ENCODE measurements at places on chromosomes 1 and 21.

DNA sequence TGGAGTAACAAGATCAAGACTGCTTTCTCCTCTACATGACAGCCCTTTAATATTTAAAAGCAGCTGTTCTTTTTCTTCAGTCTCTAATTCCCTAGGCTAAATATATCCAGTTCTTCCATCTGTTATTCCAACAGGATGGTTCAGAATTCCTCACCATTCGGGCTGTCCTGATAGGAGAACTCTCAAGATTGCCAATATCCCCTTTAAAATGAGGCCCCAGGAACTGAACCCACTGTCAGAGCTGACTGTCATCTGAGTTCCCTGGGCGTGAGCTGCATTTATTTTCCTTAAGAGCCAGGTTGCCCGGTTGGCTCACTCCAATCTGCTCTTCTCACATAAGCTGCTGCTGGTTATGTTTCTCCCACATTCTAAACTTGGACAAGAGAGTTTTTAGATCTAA is 177.6 kb downstream of the MIS18A start:
- DNase-seq: no peak

DNA sequence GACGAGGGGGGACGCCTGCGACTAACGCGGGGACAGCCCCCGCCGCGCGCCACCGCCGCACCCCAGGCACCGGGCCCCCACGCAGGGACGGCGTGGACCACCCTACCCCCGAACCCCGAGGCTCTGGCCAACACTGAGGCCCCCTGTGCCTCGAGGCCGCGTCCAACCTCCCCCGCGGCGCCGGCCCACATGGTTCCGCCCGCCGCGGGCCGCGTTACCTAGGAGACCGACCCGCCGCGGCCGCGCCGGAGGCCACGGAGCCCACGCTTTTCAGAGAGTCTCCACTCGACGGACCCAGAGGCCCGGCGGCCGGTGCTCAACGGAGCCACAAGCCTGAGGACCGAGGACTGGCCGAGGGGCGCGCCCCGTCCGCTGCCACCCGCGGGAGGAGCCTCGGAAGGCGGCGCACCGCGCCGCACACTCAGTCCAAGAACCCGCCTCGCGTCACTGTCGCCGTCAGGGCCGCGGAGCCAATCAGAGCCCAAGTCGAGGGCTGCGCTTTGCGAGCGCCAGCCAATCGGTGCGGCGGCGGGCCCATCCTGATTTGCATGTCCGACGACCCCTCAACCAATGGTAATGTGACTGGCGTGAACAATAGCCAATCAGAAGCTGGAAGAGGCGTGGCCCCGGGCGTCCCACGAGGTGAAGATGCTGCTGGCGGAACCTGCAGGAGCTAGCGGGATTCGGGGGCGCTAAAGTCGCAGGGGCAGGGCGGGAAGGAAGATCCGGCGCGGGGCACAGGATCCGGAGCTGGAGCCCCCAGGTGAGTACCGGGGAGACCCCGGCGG is at the start of gene NPHP4:
Gene NPHP4 (minus strand): TSS at position 400 of the 788 bp plus-strand sequence. CDS start 6,136 bp downstream, outside the sequence.
- DNase-seq: peak; percentile 99

DNA sequence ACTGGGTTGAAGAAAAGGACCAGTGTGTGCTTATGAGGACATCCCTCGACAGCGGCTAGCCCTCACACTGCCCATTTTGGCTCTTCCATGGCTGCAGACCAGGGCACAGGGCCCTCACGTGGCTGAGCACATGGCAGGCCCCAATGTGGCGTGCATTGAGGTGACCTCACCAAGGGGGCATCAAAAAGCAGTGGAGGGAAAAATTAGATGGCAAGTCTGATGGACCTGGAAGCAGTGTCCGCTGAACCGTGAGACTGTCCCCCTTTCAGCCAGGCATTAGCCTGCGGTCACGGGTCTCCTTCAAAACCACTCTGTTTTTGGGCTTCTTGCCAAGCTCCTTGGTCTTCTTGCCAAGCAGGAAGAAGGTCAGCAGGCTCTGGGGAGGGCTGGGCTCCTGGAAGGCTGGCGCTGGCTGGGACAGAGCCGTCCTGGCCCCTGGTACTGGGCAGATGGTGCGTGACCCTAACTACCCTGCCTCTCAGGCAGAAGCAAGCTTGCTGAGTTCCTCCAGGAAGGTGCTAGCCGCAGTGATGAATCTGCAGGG is 30.8 kb downstream of the TRIM67 start:
- DNase-seq: no peak

GRCh38 chr1:42214447-42214871 is 49.9 kb upstream of the GUCA2A start:
- no peak for DNase-seq

DNA sequence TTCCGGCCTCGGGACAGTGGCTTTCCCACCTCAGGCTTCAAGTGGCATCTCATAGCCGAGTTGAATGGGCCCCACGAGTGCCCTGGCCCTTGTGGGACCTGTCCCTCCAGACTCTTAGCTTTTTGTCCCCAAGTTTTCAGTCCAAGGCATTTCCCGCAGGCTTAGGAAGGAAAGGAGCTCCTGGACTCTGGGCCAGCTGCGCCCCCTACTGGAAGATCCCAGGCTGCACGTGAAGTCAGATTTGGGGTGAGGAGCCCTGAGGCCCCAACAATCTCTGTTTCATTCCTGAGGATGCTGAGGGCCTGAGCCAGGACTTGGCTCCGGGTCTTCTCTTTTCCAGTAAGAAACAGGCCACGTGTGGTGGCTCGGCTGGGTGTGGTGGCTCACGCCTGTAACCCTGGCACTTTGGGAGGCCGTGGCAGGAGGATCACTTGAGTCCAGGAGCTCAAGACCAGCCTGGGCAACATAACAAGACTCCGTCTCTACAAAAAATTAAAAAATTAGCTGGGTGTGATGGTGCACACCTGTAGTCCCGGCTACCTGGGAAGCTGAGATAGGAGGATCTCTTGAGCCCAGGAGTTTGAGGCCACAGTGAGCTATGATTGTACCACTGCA is 67.4 kb downstream of the ARHGEF10L start:
- peak; percentile 22 for DNase-seq

- no peak for DNase-seq
These were observed 37.7 kb downstream of the NRIP1 start for GRCh38 chr21:15027056-15027455.

DNA sequence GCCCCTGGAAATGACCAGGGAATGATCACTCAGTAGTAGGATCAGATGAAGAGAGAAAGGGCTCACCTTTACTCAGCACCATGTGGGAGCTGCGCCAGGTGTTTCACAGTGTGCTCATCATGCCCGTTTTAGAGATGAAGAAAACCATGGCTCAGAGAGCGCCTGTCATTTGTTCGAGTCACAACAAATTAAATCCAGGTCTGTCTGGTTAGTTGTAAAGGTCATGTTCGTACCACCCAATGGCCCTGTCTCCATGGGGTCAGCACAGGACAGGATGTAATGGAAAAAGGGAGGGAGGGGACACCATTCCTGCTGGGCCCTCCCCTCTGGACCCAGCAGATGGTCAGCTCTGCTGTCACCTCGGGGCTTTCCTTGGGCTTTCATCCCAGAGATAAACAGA is 15.2 kb downstream of the KIRREL1 start:
- DNase-seq: no peak

- DNase-seq: no peak
These were observed 44.4 kb downstream of the RNF11 start for GRCh38 chr1:51280321-51280978.
